ENCODE measurements at places on chromosomes 5 and 9. TPM values are rescaled to one million over a fixed set of nuclear protein-coding genes. Genes with fewer than 3 reads are reported as not detected.

DNA sequence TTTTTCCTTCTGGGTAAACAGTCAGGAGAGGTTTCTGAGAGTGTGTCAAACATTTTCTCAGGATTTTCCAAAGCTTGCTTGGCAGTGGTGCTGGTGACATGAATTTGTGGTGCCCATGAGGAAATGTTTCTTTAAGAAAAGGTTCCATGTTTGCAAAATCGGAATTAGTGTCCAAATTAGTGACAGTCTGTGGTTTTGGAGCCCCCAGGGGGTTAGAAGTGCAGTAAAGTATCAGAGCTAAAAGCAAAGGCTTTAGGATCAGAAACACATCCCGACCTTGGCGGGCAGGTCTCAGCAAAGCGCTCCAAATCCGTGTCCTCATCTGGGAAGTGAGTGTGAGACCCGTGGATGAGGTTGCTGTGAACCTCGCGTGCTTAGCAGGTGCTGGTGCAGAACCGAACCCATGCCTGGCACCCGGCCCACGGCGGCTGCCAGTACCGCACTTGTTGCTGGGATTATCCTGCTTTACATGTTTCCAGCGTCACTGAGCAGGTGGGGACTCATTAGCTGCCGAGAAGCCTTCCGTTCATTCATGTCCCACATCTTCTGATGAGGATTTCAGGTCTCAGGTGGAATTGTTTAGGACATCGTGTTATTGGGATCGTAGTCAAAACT is 70.8 kb upstream of the COL5A1 start:
- DNase-seq, result no peak

Gene WDR36
- 21.3 TPM for total RNA-seq

DNA sequence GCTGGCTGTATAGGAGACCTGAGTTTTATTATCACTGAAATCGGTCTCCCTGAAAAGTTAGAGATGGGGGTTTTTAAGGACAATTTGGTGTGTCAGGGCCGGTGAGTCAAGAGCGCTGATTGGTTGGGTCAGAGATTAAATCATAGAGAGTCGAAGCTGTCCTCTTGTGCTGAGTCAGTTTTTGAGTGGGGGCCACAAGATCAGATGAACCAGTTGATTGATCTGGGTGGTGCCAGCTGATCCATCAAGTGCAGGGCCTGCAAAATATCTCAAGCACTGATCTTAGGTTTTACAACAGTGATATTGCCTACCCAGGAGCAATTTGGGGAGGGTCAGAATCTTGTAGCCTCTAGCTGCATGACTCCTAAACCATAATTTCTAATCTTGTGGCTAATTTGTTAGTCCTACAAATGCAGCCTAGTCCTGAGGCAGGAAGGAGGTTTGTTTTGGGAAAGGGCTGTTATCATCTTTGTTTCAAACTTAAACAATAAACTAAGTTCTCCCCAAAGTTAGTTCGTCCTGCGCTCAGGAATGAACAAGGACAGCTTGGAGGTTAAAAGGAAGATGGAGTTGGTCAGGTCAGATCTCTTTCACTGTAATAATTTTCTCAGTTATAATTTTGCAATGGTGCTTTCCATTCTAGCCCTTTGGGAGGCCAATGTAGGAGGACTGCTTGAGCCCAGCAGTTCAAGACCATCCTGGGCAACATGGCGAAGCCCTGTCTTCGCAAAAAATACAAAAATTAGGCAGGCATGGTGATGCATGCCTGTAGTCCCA is 31.6 kb upstream of the RFK start:
- no peak for DNase-seq

Gene WNT8A
- not detected for total RNA-seq

Gene HEMGN
- total RNA-seq, result not detected

GRCh38 chr9:4741365-4742089 is 525 bp upstream of the AK3 start:
- DNase-seq, result peak; percentile 88
